ENCODE measurements at places on chromosomes 5 and 9.

- DNase-seq = no peak
Observed at GRCh38 chr9:86807367-86807976, 139.8 kb downstream of the GAS1 start.

DNA sequence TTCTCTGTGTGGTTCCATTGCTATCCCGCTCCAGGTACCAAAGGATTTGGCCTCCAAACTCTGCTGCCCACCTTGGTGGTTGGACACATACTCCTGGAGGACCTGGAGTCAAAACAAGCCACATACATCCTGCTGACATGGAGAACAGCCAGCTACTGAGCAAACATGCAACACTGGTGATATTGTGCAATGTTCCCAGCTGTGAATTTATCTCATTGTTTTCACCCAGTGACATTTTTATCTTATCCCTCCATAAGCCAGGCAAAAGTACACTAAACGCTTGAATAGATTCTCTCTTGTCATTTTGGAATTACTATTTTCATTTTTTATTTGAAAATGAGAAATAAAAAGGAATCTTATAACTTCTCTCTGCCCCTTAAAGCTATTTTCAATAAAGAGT is 11.1 kb upstream of the CTSL start:
- DNase-seq = no peak

DNA sequence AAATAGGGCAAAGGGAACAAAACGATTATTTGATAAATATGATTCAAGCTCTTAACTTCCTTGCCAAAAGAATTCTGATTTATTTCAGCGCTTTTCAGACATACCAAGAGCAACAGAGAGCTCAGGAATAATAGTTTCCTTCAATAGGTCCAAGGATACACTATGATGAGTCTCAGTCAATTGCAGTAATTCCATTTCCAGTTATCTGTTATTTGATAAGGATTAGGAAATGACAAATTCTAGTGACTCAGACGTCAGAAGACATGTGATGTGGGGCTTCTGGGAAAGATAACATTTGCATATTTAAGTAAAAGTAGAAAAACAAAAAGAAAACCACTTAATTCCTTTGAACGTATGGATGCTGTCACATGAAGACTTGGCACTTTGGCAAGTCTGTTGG is 1250.8 kb upstream of the CDH18 start:
- DNase-seq = no peak

DNA sequence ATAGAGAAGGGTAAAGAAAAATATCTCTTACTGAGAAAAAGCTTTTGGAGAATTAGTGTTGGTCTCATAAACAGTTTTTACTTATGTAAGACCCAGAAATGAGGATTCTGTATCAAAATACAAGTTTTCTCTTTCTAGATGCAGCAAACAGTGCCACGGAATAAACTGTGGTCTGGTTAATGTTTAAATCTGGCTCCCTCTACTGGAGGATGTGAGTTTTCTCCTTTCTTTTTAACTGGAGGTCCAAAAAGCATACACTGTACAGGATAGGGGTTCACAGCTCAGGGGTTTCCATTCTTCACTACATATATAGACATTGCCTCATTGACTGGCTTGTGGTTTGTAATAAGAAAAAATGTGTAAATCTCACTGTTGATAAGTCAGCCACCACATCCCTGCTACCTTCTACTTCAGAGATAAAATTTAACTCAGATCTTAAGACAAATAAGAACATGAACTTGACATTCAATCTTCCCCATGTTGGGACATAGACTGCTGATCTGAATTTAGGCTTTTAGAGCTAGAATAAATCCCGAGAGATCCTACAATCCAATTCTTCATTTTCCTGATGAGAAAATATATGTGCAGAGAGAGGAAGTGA is 98.9 kb downstream of the CFAP95 start:
- no peak for DNase-seq

- DNase-seq = no peak
Observed at GRCh38 chr5:147168578-147169327, 66.1 kb upstream of the STK32A start.

DNA sequence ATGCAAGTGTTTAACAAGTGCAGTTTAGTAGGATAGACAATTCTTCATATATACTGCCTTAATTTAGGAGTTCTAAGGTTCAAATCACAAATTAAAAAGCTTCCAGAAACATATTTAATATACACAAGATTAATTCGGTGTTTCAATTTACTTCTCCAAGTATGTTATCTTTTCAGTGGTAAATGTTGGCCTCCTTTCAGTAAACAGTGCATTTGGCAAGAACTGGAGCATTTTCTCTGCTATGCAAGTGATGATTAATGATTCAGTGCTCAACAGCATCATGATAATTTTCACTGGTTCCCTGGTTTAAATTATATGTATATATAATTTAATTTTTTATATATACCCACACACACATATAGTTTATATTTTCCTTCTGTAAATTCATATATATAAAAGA is 541.7 kb downstream of the EFNA5 start:
- no peak for DNase-seq

- DNase-seq = no peak
Observed at GRCh38 chr5:90709323-90710155, 150.9 kb downstream of the ADGRV1 start.

Measured in stimulated activated CD8-positive, alpha-beta memory T cell treated with anti-CD3 and anti-CD28 coated beads, Interleukin-15, amount 100 ng/mL, for 1 hour (primary cell).